ENCODE measurements at places on chromosomes 6 and 20. TPM values are rescaled to one million over a fixed set of nuclear protein-coding genes. Genes with fewer than 3 reads are reported as not detected.

The DSN1 gene
- total RNA-seq = 6.1 TPM

The TSPO2 gene
- not detected for total RNA-seq

The AKAP12 gene
- total RNA-seq = 167 TPM

The OR2H1 gene
- total RNA-seq = not detected

The BMP7 gene
- not detected for total RNA-seq

The TRAPPC3L gene
- not detected for total RNA-seq

Measured in thoracic aorta (tissue), 2 donors.